Activated T-cell treated with anti-CD3 and anti-CD28 coated beads, Interleukin-2, amount 50 U/mL, for 72 hours (primary cell): ENCODE measurements at places on chromosomes 1 and 21. TPM values are rescaled to one million over a fixed set of nuclear protein-coding genes. Genes with fewer than 3 reads are reported as not detected.

DNA sequence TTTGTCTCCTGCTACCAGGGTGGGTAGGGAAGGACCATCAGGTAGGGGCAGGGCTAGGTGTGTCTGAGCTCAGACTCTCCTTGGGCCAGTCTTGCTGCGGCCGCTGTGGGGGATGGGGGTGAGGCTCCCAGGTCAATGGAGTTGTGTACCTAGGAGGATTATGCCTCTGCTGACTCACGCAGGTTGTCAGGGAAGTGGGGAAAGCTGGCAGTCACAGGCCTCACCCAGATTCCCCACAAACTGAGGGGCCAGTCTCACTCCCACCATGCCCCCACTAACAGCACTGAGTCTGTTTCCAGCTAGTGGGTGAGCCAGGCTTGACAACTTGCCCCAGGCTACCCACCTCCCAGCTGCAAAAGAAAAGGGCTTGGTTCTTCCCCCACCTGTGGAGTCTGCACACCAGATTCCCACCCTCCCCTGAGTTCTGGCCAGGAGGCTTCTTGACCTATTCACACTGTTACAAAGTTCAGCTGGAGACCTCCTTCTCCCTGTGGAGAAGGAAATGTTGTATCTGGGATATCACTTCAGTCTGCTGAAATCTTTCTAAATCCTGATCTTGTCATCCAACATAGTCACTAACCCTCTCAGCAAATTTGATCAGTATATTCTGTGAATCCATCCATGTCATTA, 69.2 kb upstream of the GJA8 start:
- no peaks in the 10 kb centered on the region for H3K36me3 ChIP-seq
- H3K27ac ChIP-seq, result no peak overlapping the region
- no peak overlapping the region for H3K4me3 ChIP-seq
- no peaks in the 10 kb centered on the region for H3K4me1 ChIP-seq
- H3K27me3 ChIP-seq, result peaks cover 29% of the 10 kb centered on the region
- DNase-seq, result no peak

DNA sequence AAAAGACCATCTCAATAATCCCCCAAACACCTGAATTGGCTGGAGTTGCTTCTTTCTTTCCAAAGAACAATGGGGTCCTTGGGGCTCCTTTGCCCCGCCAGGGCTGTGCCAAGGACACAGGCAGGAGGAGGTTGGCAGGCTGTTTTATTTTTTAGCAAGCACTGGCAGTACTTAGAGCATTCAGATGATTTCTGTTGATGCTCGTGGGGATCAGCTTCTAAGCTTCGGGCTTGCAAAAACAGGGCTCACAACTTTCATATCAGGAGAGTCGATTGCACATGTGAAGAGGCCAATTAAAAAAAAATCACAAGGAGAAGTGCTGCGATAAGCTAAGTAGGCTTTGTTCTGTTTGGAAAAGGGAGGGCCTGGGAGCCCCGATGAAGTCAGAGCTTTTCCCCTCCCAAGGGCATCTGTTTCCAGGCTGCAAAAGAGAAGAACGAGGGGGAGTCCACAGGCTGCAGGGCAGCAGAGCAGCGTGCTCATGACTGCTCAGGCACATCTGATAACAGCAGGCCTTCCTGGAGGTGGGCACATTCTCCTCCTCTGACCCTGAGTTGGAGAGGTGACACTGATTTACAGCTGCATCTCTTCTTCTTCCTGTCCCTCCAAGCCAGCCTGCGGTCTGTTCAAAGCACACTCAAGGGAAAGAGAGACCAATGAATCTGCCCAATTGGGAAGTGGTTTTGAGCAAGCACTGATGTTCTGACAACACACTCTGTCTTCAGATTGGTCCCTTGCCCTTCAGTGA, 27.3 kb upstream of the BCAR3 start:
- peaks cover 47% of the 10 kb centered on the region for H3K4me1 ChIP-seq
- H3K27ac ChIP-seq, result peak overlapping the region; percentile 66
- H3K27me3 ChIP-seq, result peaks cover 33% of the 10 kb centered on the region

DNA sequence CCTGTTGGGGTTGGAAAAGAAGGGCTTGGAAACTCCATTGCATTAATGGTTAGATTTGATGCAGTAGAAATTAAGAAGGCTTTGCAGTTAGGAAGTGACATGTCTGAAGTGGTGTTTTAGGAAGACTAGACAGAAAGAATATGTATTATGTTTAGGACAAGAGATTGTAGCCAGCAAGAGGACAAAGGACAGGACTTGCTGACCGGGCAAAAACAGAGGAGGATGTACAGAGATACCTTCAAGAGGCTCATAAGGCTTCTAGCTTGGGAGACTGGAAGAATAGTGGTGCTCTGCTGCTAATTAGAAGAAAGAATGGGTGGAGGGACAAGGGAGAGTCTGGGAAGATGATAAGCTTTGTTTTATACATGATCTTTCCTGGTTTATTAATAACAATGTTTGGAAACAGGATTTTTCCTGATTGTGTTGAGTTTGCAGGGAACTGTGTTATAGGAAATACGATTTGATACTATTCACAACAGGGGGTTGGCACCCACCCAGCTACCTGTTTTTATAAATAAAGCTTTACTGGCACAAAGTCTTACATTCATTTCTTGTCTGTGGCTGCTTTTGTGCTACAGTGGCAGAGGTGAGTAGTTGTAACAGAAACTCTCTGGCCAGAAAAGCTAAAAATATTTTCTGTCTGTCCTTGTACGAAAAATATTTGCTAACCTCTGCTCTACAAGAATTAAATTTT, 37.1 kb upstream of the TMCO2 start:
- H3K4me1 ChIP-seq, result peaks cover 10% of the 10 kb centered on the region
- peaks cover 8% of the 10 kb centered on the region for H3K36me3 ChIP-seq
- no peaks in the 10 kb centered on the region for H3K27me3 ChIP-seq
- no peak for DNase-seq

GRCh38 chr1:34587761-34588160, 167.1 kb upstream of the GJB5 start:
- no peak overlapping the region for H3K27ac ChIP-seq
- H3K27me3 ChIP-seq, result peaks cover 8% of the 10 kb centered on the region
- no peak for DNase-seq

DNA sequence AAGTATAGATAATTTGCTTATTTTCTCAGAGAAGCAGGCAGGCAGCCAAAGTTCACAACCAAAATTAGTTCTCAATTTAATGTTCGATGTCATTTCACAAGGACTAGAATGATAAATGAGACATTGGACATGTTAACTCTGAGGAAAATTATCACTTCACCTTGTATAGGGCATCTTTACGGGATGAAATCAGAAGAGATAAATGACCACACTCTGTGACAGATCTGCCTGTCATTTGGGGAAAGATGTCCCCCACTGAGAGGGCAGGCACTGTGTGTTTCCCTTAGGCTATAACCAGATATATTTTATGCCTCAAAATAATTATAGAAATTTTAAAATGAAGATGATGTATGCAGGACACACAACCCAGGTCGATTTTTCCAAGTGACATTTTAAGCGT, 642.9 kb downstream of the BRINP3 start:
- H3K4me3 ChIP-seq, result no peak overlapping the region
- H3K36me3 ChIP-seq, result no peaks in the 10 kb centered on the region
- H3K27me3 ChIP-seq, result no peaks in the 10 kb centered on the region
- no peak overlapping the region for H3K27ac ChIP-seq
- DNase-seq, result no peak

GRCh38 chr1:64875606-64876005, 90.7 kb downstream of the JAK1 start:
- no peak overlapping the region for H3K4me3 ChIP-seq
- no peak overlapping the region for H3K27ac ChIP-seq
- H3K36me3 ChIP-seq, result peaks cover 27% of the 10 kb centered on the region
- DNase-seq, result no peak
- H3K4me1 ChIP-seq, result peaks cover 44% of the 10 kb centered on the region

DNA sequence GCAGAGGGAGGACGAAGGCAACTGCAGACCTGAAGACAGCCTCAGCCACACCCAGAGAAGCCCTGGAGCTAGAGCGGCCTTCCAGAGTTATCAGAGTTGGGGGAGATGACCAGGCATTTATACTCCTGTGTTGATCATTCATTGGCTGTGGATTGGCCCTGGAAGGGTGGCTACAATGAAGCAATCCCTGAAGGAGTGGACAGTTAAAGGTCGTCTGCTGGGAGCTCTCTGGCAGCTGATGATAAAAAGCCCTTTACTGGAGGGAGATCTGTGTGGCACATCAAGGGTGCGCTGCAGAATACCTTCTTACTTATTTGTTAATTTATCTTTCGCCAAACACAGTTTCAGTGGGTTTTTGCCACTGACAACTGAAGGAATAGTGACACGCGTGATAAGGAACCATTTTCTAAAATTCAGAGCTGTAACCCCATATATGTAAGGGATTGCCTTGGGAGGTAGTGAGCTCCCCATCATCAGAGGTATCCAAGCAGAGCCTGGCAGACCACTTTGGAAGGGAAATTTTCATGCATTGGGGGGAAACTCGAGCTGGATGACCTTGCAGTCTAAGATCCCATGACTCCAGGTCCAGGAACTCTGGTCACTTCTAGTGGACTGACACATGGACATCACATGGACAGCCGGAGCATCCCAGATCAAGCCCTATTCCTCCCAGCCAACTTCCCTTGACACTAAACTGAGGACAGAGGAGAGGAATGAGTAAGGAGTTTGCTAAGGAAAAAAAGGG, 126.4 kb upstream of the GADD45A start:
- H3K27me3 ChIP-seq, result peaks cover 20% of the 10 kb centered on the region
- no peaks in the 10 kb centered on the region for H3K4me1 ChIP-seq
- H3K36me3 ChIP-seq, result no peaks in the 10 kb centered on the region
- H3K27ac ChIP-seq, result no peak overlapping the region
- no peak for DNase-seq
- H3K4me3 ChIP-seq, result no peak overlapping the region

DNA sequence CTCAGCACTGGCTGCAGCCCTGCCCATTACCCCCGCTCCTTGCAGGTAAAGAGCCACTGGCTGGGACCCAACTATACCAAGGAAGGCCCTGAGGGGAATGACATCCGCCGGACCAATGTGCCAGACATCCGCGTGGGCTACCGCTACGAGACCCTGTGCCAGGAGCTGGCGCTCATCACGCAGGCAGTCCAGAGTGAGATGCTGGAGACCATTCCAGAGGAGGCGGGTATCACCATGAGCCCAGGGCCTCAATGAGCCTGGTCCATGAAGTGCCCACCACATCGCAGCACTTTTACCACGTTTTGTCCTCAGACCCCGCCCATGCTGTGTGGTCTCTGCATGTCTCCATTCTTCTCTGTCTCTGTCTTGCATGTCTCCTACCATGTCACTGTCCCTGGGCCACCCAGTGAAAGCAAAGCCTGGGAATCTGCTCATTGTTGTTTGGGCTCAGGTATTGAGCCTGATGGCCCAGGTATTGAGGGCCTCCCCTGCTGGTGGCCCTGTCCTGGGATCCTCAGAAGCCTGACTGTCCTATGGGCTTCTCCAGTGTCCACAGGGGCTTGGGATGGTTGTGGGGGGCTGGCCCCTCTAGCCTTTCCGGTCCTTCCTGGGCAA, 11.4 kb downstream of the AMPD2 start:
- peaks cover 18% of the 10 kb centered on the region for H3K4me1 ChIP-seq
- H3K36me3 ChIP-seq, result peaks cover 2% of the 10 kb centered on the region
- no peaks in the 10 kb centered on the region for H3K27me3 ChIP-seq
- DNase-seq, result no peak
- no peak overlapping the region for H3K27ac ChIP-seq

- H3K27ac ChIP-seq, result peak overlapping the region; percentile 68
- H3K27me3 ChIP-seq, result no peaks in the 10 kb centered on the region
- peaks cover 52% of the 10 kb centered on the region for H3K36me3 ChIP-seq
- peaks cover 94% of the 10 kb centered on the region for H3K4me1 ChIP-seq
- DNase-seq, result no peak
Observed at GRCh38 chr1:160630523-160631451, 16.1 kb downstream of the SLAMF1 start.

GRCh38 chr1:5943343-5944124, 48.7 kb downstream of the NPHP4 start:
- no peaks in the 10 kb centered on the region for H3K36me3 ChIP-seq
- no peak for DNase-seq
- no peaks in the 10 kb centered on the region for H3K4me1 ChIP-seq

GRCh38 chr21:18498431-18498830, 94.8 kb upstream of the TMPRSS15 start:
- no peaks in the 10 kb centered on the region for H3K36me3 ChIP-seq
- no peak overlapping the region for H3K4me3 ChIP-seq
- no peaks in the 10 kb centered on the region for H3K27me3 ChIP-seq
- H3K4me1 ChIP-seq, result no peaks in the 10 kb centered on the region

DNA sequence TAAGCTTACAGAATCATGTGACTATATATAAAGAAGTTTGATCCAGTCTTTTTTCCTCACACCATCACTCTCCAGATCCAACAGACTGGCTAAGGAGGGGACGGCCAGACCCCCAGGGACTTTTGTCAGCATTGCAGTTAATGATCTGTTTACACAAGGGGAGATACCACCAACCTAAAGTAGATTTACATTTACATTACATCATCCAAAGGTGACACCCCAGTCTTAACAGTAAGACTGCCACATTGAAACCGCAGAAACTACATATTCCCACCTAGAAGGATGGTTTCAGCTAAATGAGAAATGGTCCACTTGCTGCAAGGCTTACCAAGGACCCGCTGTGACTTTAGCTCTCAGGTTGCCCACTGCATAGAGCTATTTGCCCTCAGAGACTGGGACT, 3.4 kb downstream of the RCAN1 start:
- no peak for DNase-seq
- H3K4me1 ChIP-seq, result peaks cover 37% of the 10 kb centered on the region
- no peak overlapping the region for H3K4me3 ChIP-seq
- no peak overlapping the region for H3K27ac ChIP-seq
- H3K27me3 ChIP-seq, result peaks cover 14% of the 10 kb centered on the region

GRCh38 chr1:166365081-166365480, 198.3 kb upstream of the FAM78B start:
- no peaks in the 10 kb centered on the region for H3K4me1 ChIP-seq
- H3K27me3 ChIP-seq, result peaks cover 14% of the 10 kb centered on the region
- no peaks in the 10 kb centered on the region for H3K36me3 ChIP-seq
- no peak overlapping the region for H3K4me3 ChIP-seq
- DNase-seq, result no peak

GRCh38 chr1:206863266-206863665, 2.2 kb upstream of the IL20 start:
- no peak overlapping the region for H3K4me3 ChIP-seq
- H3K4me1 ChIP-seq, result peaks cover 32% of the 10 kb centered on the region
- no peak overlapping the region for H3K27ac ChIP-seq
- H3K27me3 ChIP-seq, result peaks cover 17% of the 10 kb centered on the region
- H3K36me3 ChIP-seq, result no peaks in the 10 kb centered on the region

DNA sequence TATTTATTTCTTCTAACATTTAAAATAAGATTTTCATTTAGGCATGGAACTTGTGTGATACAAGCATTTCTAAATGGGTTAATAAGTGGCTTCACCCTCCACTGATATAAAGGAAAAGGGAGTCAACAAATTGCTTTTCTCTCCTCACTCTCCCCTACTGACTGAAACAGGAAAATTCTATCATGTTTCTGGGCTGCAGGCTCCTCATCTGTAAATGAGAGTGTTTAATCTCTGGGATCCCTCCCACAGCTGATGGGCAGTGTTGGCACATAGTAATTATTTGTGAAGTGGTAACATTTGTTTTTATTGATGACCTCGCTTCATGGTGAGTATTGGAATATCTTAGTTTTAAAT, 69.8 kb upstream of the WARS2 start:
- H3K27ac ChIP-seq, result no peak overlapping the region
- H3K27me3 ChIP-seq, result no peaks in the 10 kb centered on the region
- H3K4me3 ChIP-seq, result no peak overlapping the region
- peaks cover 7% of the 10 kb centered on the region for H3K36me3 ChIP-seq
- no peak for DNase-seq

The TMOD4 gene
- total RNA-seq, result 1.8 TPM

The LCE3E gene
- not detected for total RNA-seq

The PTGER3 gene
- not detected for total RNA-seq

The KCNQ4 gene
- total RNA-seq, result 0.58 TPM

The KRTAP8-1 gene
- total RNA-seq, result not detected

The HRNR gene
- total RNA-seq, result not detected

The FAM163A gene
- not detected for total RNA-seq

The WNT9A gene
- 0.28 TPM for total RNA-seq

The ATP1A2 gene
- total RNA-seq, result not detected

The OR14K1 gene
- total RNA-seq, result not detected

The C21orf58 gene
- 39.8 TPM for total RNA-seq

The HMGCS2 gene
- total RNA-seq, result not detected
